ENCODE measurements at places on chromosomes 3 and 15. TPM values are rescaled to one million over a fixed set of nuclear protein-coding genes. Genes with fewer than 3 reads are reported as not detected.

- H3K36me3 ChIP-seq: no peaks in the 10 kb centered on the region
- no peaks in the 10 kb centered on the region for H3K4me1 ChIP-seq
- H3K27me3 ChIP-seq: no peaks in the 10 kb centered on the region
- DNase-seq: no peak
- H3K27ac ChIP-seq: no peak overlapping the region
Observed at GRCh38 chr3:178545337-178545736, 9.1 kb downstream of the KCNMB2 start.

DNA sequence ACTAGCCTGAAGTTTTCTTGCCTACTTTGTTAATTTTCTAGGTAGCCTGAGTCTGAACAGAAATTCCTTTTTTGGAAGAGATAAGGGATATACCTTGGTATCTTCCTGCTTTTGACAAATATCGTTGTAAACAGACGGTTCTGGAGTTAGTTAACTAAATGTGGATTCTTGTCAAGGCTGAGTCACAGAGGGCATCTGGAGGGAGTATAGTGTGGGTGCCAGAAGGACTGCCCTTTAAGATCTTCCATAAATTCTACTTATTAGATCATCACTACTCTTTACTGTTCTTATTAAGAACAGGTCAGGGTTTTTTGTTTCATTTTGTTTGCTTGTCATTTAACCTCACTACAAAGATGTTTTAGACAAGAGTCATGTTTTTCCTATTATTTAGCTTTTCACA lies 125.3 kb upstream of the SKOR1 start:
- no peak overlapping the region for H3K27ac ChIP-seq
- H3K4me3 ChIP-seq: no peak overlapping the region
- H3K4me1 ChIP-seq: peaks cover 24% of the 10 kb centered on the region

DNA sequence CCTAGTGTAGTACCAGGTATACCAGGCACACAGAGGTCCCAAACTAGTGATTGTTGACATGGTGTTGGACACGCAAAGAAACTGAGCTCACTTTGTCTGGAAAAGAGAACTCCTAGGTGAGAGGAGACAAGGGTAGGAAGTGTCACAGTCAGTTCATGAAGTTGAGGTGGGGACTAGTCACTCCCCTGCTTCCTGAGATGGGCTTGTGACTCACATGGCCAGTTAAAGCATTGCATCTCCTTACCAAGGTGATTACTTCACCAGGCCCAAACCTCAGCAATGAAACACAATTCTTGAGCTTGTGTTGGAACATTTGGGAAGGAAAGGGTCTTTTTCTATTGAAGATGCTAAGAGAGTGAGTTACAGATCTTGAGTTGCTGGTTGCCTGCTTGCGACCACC lies 49.2 kb upstream of the RAD18 start:
- H3K4me3 ChIP-seq: no peak overlapping the region
- H3K27ac ChIP-seq: no peak overlapping the region
- DNase-seq: peak; percentile 20
- no peaks in the 10 kb centered on the region for H3K36me3 ChIP-seq

DNA sequence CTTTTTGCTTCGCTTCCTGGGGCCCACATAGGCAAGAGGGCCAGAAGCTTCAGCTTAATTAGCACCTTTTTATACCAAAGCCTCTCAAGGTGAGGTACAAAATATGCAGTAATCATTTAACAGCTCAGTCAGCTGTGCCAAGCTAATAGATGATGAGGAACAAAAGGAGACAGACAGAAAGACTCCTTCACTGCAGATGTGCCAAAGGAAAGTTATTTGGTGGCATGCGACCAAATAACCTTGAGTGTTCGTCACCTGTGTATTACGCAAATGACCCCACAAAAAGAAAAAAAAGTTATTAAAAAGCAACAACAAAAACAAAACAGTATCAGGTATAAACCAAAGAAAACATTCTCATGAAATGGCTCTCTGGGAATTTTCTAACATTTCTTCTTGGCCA lies 325.8 kb upstream of the IGF1R start:
- no peaks in the 10 kb centered on the region for H3K27me3 ChIP-seq
- H3K4me1 ChIP-seq: no peaks in the 10 kb centered on the region
- no peak overlapping the region for H3K27ac ChIP-seq
- no peak for DNase-seq

- no peaks in the 10 kb centered on the region for H3K27me3 ChIP-seq
- H3K27ac ChIP-seq: no peak overlapping the region
- H3K36me3 ChIP-seq: no peaks in the 10 kb centered on the region
- no peak for DNase-seq
- H3K4me3 ChIP-seq: no peak overlapping the region
Observed at GRCh38 chr3:187946981-187947380, 201.7 kb upstream of the BCL6 start.

The IL17RD gene
- total RNA-seq: 1.2 TPM

The DPPA2 gene
- total RNA-seq: not detected

The ASB14 gene
- total RNA-seq: not detected
